Fibroblast of skin of left biceps (primary cell): ENCODE measurements at places on chromosomes 2 and 18.

DNA sequence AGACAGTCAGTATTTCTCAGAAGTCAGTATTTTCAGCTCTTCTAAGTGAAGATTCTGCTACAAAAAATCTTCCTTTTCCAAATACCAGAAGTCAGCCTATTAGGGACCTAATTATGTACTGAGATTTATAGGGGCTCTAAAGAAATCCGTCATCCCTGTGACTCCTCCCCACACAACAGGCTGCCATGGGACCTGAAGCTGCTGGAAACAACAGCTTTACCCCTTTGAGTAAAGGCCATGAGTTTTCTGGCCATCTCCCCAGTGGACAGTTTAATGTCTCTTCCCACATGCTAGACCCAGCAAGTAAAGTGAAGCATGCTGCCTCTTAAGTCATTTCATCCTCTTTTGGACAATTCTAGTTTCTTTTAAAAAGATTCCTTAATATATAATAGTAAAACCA lies 255.7 kb upstream of the ACVR2A start:
- no peak for DNase-seq

GRCh38 chr2:115484486-115484885 lies 1042.0 kb downstream of the DPP10 start:
- no peak for DNase-seq

DNA sequence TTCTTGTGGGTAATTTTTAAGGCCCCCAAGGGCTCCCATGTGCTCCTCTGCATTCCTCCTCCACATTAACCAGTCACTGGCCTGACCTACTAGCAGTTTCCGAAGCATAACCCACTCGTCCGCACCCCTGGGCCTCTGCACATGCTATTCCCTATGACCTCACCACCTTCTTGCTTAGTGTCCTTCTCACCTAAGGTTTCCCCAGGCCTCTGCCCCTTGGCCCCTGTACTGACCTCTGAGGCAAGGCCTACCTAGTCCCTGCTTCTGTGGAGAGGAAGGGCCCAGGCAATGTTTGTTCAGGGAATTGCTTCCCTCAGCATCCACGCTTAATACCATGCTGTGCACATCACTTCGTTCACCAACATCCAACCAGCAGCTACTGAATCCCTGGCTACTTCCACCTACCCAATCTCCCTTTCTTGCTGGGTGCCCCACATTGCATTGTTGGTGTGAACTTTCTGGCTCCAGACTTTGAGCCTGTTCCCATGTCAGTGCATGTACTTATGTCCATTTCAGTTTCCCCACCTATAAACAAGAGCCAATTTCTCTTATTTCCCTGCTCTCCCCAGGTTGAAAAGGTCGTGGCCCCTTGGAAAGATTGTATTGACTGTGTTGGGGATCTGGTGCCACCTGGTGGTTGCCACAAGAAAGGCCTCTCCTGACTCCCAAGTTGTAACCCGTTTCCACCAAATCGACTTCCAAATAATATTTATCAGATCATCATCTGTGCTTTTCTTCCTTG lies 19.2 kb upstream of the TMEM177 start:
- DNase-seq, result no peak

DNA sequence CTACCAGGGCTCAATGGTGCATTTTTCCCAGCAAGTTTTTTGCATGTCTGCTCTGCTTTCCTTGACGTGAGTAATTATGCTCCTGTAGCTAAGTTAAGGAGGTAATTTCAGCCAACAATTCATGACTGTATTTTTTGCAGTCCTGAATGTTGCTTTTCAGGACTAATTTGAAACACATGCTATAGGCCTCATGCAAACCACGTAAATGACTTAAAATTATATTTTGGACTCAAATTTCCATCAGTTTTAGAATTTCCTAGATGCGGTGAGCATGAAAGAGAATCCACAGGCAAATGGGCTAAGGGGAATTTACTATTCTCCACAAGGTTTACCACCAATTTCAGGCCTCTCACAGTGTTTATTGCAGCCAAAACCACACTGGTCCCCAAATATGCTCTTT lies 589.9 kb upstream of the LRRTM1 start:
- no peak for DNase-seq
